ENCODE measurements at places on chromosomes 11 and 22.

DNA sequence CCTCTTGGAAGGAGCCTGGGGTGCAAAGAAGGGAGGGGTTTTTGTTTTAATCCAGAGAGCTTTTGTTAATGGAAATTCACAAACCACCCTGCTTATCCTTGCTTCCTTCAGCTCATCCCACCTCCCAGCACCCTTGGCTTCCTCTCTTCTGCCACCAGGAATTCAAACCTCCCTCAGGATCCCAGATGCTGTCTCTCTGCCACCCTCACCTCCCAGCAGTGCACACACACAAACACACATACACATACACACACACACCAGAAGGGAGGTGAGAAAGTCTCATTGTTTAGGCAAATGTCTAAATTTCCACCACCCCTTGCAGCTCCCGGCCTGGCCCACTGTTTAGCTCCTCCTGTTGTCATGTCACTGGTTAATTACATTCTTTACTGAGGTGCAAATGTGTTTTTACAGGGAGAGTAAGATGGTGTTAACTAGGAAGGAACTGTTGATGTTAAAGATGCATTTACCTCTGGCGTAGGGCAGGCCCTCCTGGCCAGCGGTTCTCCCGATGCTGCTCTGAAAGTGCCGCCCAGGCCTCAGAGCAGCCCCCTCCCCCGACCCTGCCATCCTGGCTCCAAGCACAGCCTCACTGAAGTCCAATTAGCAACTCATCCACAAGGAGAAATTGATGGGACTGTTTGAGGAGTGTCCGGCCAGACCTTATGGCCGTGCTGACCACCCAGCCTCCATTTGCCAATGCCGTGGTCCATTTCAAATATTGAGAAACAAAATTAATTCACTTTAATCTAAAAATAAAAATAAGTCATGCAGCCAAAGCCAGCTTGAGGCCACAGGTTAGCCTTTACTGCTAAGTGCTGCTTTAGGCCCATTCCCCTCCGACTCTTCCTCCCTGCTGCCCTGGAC lies 165.4 kb downstream of the FEZ1 start:
- no peak for DNase-seq

DNA sequence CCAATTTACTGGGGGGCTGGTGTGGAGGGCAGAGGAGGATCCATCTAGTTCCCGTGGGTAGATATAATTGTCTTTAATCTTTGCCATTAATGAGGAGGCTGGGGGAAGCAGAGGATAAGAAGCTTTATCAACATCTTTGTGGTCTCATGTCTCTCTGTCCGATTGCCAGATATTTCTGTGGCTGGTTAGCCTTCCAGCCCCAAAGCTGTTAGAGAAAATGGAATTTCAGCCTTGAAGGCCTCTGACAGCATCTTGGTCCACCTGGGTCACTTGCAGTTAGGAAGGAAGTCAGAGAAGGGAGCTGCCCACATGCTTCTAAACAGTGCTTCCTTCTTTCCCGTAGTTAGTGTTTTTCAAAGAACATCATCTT lies 56.9 kb downstream of the ABTB2 start:
- DNase-seq, result no peak

- no peak for DNase-seq
These were observed 16.6 kb upstream of the MS4A6E start for GRCh38 chr11:60310407-60310998.

DNA sequence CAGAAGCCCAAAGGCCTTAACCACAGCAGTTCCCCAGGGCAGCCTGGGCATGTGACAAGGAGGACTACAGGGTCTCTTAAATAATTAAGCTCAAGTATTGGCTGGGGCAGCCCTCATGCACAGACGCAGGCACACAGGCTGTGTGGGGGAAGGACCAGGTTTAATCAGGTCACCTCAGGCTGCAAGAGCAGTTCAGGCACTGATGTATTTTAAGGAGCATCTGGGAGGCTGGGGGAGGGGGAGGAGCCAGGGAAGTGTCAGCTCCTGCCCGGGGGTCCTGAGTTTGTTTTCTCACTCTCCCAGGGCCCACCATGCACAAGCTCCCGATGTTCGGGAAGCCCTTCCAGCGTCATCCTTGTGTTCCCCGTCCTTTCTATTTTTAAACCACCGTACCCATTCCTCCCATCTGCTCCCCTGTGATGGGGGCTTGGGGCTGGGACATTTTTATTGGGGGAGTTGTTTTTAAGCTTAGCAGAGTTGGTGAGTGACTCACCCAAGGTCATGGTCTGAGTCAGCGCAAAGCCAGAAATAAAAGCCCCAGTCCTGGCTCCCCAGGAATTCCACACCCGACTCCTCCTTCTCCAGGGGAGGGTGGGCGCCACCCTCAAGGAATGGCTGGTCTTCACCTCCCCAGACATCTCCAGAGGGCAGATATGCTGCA lies 2.4 kb downstream of the CSDC2 start:
- DNase-seq, result no peak

DNA sequence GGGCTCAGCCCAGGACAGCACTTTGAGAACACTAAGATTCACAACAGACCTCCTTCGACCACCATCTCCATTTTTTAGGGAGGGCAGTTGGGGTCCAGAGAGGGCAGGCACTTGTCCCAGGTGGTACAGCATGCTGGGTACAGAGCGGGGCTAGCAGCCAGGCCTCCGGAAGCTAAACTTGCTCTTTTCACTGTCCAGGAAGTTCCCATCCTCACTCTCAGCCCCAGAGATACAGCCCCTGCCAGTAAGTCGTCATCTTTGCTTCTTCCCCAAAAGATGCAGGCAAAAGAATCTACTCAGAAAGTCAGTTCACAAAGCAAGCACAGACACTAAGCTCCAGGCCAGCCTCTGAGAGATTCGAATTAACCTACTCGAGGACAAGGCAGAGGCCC lies 6.7 kb upstream of the RAB3IL1 start:
- DNase-seq, result no peak

DNA sequence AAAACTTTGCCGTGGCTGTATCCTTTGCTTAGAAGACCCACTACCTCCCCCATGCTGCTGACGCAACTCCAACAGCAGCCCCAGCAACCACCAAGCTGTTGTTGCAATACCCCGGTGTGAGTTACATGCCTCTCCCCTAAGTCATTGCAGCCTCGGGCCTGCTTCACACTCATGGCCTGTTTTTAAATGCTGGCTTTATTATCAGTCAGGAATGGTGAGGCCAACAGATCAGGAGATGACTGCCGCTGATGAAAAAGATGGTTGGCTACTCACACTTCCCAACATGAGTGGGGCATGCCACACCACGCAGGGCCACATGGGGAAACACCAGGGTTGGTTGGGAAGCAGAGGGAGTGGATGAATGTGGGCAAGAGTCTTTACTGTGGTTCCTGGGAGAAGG lies 171.5 kb upstream of the SYT13 start:
- DNase-seq, result no peak

DNA sequence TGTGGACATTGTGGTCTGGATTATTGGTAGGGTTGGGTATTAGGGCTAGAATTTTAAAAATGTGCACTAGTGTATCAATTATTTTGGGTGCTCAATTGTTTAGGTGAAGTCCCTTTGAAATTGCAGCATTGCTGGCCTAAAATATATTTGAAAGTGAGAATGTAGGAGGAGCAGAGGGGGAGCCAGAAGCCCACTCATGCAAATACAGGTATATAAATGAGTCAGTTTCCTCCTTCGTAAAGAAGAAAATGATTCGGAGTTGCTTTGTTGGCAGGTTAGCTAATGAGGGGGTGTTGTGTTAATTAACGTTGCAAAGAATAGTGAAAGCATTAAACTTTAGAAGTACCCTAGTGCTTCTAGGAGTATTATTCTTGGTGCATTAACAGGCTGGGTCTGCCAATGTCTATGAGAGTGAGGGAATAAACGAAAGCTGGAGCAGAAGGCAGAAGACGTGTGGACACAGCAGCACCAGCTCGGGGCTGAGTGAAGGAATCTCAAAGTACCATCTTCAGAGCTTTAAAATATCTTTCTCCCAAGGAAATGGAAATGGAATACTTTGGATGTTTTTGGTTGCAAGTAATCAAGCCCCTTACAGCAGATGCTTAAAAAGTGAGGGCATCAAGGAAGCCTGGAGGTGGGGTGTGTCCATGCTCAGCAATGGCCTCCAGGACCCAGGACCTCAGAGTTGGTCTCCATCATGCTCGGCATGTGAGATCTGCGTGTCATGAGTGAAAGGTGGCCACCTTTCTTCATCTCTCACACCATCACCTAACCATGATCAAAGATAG lies 522.9 kb downstream of the NTM start:
- DNase-seq, result no peak

- DNase-seq, result no peak
These were observed 38.8 kb downstream of the PDE2A start for GRCh38 chr11:72635309-72635915.

GRCh38 chr11:38582756-38583155 lies 1984.7 kb upstream of the RAG2 start:
- no peak for DNase-seq

DNA sequence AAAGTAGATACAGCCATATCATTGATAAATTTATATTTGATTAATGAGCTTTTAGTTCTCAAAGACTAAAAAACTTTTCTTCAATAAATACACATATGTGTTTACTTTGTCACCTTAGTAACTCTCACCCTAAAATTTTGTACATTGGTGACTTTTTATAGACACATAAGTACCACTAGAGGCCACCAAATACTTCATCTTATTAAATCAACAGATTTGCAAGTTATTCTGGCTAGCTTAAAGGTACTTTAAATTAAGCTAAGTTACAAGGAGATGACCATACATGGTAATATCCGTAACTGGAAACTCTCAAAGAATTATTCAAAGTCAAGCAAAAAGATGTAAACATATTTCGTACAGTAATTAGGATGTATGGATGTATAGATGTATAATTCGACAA lies 112.2 kb downstream of the SBF2 start:
- no peak for DNase-seq

DNA sequence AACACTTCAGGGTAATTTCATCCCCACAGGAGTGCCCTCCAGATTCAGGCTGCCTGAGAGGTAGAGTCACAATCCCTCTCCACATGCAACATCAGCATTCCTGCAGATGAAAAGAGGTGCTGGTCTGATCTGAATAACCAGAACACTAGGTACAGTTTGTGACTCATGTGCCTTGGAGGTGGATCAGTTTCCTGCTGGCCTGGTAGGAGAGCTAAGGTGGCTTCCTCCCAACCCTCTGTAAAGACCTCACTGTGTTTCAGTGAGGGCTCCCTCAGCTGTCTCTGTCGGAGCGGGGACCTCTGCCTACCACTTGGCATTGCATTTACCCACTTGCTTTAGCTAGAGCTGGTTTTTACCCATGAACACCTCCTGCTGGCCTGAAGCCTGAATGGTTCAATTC lies 7.6 kb downstream of the OR9G1 start:
- no peak for DNase-seq

All from SHP77 (cell line).